ENCODE measurements at places on chromosomes 1 and 21. TPM values are rescaled to one million over a fixed set of nuclear protein-coding genes. Genes with fewer than 3 reads are reported as not detected.

Gene RO60
- 10.6 TPM for polyA plus RNA-seq

Gene CELA2B
- not detected for polyA plus RNA-seq

Gene MPL
- polyA plus RNA-seq = not detected

Gene P3R3URF
- polyA plus RNA-seq = not detected

Gene CLDN8
- polyA plus RNA-seq = not detected

Gene DCST1
- polyA plus RNA-seq = not detected

Gene RNF207
- polyA plus RNA-seq = 25.4 TPM

Gene VASH2
- polyA plus RNA-seq = 0.41 TPM

Gene OR2T35
- polyA plus RNA-seq = not detected

Gene VWA5B1
- not detected for polyA plus RNA-seq

Gene EDN2
- 1.7 TPM for polyA plus RNA-seq

Gene CGN
- 0.36 TPM for polyA plus RNA-seq

Gene ARF1
- 713 TPM for polyA plus RNA-seq

Gene LMX1A
- not detected for polyA plus RNA-seq

DNA sequence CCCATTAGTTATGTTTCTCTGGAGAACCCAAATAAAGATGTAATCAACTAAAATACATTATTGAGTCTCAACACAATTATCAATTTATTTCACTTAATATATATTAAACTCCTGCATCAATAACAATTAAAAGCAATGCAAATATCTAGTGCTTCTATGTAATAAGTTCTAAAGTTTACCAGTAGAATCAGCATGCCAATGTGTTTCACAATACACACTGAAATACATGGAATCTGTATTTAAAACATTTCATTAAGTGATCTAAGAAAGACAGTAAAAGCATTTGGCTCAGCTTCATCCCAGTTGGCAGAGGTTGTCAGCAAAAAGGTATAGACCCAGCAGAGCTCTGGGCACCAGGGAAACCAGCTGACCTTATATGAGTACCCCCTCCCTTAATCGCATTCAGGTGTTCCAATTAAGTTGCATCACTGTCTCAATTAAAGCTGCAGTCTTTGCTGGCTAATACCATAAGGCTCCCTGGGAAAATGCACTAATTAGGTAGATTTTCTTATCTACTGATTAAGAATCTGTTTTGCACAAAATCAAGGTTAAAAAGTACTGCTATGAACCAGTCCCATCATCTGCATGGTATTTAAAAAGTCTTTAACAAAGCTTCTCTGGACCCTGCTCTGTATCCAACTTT lies 63.1 kb downstream of the NIBAN1 start:
- no peak overlapping the region for H3K4me3 ChIP-seq
- peak overlapping the region; percentile 4 for H3K27ac ChIP-seq
- H3K4me1 ChIP-seq = peaks cover 16% of the 10 kb centered on the region
- H3K36me3 ChIP-seq = no peaks in the 10 kb centered on the region

- H3K27me3 ChIP-seq = no peaks in the 10 kb centered on the region
- H3K36me3 ChIP-seq = no peaks in the 10 kb centered on the region
- no peak overlapping the region for H3K4me3 ChIP-seq
Observed at GRCh38 chr1:78318011-78318410, 172.8 kb upstream of the PTGFR start.

DNA sequence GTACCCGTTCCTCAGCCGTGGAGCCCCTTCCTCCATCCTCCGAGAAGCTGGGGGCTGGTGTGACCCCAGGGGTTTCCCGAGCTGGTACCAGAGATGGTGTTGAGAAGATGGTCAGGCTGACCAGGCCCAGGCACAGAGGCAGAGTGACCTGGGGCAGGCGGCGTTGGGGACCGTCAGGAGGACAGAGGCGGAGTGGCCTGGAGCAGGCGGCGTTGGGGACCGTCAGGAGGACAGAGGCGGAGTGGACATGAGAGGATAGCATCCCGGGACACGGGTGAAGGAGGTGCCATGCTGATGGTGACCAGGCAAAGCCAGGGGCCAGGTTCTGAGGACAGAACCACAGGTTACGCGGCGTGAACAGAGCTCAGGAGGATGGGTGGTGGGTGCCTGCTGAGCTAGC lies 75.9 kb upstream of the TTC34 start:
- DNase-seq = no peak
- no peaks in the 10 kb centered on the region for H3K27me3 ChIP-seq
- no peaks in the 10 kb centered on the region for H3K36me3 ChIP-seq
- H3K4me3 ChIP-seq = no peak overlapping the region

- H3K4me3 ChIP-seq = no peak overlapping the region
- DNase-seq = no peak
- no peaks in the 10 kb centered on the region for H3K36me3 ChIP-seq
- no peaks in the 10 kb centered on the region for H3K27me3 ChIP-seq
Observed at GRCh38 chr1:78223417-78224215, 177.8 kb downstream of the GIPC2 start.

- no peaks in the 10 kb centered on the region for H3K36me3 ChIP-seq
- H3K27me3 ChIP-seq = no peaks in the 10 kb centered on the region
- peak overlapping the region; percentile 91 for H3K27ac ChIP-seq
Observed at GRCh38 chr1:50197216-50197615, 88.5 kb downstream of the ELAVL4 start.

DNA sequence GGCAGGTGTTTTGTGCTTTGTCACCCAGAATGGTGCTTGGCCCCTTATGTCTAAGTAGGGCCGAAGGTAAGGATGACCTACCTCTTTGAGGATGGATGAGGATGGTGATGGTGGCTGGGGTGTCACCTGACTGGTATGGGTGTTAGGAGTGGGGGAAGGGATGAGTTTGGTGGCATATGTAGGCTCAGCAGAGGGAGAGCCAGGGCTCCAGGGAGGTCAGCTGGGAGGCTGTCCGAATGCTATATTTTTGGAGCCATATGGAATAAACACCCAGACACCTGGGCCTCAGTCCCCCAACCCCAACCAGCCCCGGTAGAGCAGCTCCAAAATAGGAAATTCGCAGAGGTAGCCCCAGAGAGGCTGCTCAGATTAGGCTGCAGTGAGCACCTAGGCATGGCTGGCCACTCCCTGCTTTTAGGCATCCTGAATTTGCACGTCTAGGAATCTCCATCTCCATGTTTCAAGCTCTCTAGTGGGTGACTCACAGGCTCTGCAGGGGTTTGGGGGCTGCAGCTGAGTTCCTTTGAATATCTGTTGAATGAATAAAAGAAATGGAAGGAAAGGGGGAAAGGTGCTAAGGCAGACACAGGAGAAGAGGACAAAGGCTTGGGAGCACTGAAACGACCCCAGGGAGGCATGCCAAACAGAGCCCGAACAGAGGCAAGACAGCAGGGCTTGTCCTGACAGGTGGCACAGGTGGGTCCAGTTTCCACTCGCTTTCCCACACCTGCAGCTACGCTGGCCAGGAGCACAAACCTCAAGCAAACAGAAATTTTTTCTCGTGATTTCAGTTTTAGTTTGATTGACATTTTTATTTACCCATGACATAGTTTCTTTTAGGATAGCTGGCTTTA lies 135.3 kb upstream of the EDN2 start:
- no peak overlapping the region for H3K27ac ChIP-seq
- no peak overlapping the region for H3K4me3 ChIP-seq
- DNase-seq = no peak
- peaks cover 13% of the 10 kb centered on the region for H3K4me1 ChIP-seq

- DNase-seq = no peak
- no peak overlapping the region for H3K4me3 ChIP-seq
- H3K27ac ChIP-seq = no peak overlapping the region
- H3K36me3 ChIP-seq = no peaks in the 10 kb centered on the region
- peaks cover 6% of the 10 kb centered on the region for H3K4me1 ChIP-seq
- H3K27me3 ChIP-seq = no peaks in the 10 kb centered on the region
Observed at GRCh38 chr1:21297975-21298374, 7.7 kb upstream of the ECE1 start.

GRCh38 chr1:12314333-12314903 lies 84.6 kb downstream of the VPS13D start:
- no peaks in the 10 kb centered on the region for H3K27me3 ChIP-seq
- H3K4me3 ChIP-seq = no peak overlapping the region
- no peaks in the 10 kb centered on the region for H3K4me1 ChIP-seq

GRCh38 chr1:160768295-160768657 lies 27.7 kb upstream of the LY9 start:
- H3K27me3 ChIP-seq = peaks cover 16% of the 10 kb centered on the region
- H3K4me1 ChIP-seq = no peaks in the 10 kb centered on the region
- no peaks in the 10 kb centered on the region for H3K36me3 ChIP-seq
- H3K27ac ChIP-seq = no peak overlapping the region
- no peak for DNase-seq

GRCh38 chr1:25958465-25958864 lies 39.4 kb downstream of the PAFAH2 start:
- no peaks in the 10 kb centered on the region for H3K4me1 ChIP-seq
- peaks cover 11% of the 10 kb centered on the region for H3K36me3 ChIP-seq
- DNase-seq = no peak
- no peaks in the 10 kb centered on the region for H3K27me3 ChIP-seq
- peak overlapping the region; percentile 50 for H3K27ac ChIP-seq

DNA sequence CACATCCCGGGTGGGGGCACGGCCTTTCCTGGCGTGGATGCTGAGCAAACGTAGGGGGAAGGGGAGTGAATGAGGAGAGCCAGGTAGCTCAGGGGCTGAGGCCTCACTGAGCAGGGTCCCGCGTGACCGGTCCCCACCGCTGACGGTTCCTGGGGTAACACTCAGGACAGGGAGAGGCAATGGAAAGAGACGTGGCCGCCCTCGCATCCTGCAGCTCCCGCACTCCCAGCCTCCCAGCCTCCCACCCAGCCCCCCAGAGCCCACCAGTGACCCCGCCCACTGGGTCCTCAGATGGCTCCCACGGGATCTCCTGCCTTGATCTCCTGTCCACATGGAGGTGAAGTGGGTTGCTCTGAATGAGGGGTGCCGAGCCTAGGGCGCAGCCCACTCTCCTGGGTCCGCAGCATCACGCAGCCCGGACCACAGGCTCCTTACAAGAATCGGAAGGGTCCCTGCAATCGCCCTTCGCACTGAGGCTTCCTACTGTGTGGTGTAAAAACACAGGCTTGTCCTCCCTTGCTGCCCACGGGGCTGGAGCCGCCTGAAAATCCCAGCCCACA lies 2.4 kb downstream of the TSPEAR start:
- H3K36me3 ChIP-seq = no peaks in the 10 kb centered on the region
- H3K27ac ChIP-seq = no peak overlapping the region
- DNase-seq = peak; percentile 25
- H3K27me3 ChIP-seq = peaks cover 81% of the 10 kb centered on the region

- H3K36me3 ChIP-seq = no peaks in the 10 kb centered on the region
- H3K27me3 ChIP-seq = no peaks in the 10 kb centered on the region
- DNase-seq = no peak
- H3K27ac ChIP-seq = no peak overlapping the region
Observed at GRCh38 chr1:114021665-114022099, 42.4 kb downstream of the OLFML3 start.

GRCh38 chr1:67031121-67031858 lies 22.7 kb downstream of the SLC35D1 start:
- no peaks in the 10 kb centered on the region for H3K27me3 ChIP-seq
- no peak overlapping the region for H3K27ac ChIP-seq
- DNase-seq = no peak
- no peak overlapping the region for H3K4me3 ChIP-seq
- peaks cover 28% of the 10 kb centered on the region for H3K36me3 ChIP-seq

GRCh38 chr1:204259782-204260181 lies 46.0 kb upstream of the GOLT1A start:
- H3K4me3 ChIP-seq = no peak overlapping the region
- peak overlapping the region; percentile 48 for H3K27ac ChIP-seq
- H3K4me1 ChIP-seq = peaks cover 44% of the 10 kb centered on the region
- no peak for DNase-seq
- H3K27me3 ChIP-seq = no peaks in the 10 kb centered on the region

DNA sequence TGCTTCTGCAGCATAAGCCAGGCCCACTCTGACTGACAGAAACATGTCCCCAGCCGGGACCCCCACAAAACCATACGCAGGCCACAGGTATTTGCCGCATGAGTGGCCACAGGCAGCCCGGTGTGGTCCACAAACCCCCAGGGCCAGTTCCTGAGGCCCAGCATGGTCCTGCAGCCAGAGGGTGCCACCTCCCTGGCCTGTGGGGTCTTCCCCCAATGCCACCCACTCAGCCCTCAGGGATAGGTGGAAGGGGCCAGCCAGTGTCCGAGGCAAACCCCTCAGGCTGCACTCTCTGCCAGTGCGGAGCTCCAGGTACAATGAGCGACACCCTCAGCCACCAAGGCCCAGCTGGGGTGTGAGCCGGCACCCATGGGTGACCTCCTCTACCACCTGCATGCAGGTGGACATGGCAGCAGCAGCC lies 43.5 kb downstream of the UBE2G2 start:
- H3K4me3 ChIP-seq = no peak overlapping the region
- H3K36me3 ChIP-seq = no peaks in the 10 kb centered on the region
- H3K27ac ChIP-seq = no peak overlapping the region
- no peak for DNase-seq

DNA sequence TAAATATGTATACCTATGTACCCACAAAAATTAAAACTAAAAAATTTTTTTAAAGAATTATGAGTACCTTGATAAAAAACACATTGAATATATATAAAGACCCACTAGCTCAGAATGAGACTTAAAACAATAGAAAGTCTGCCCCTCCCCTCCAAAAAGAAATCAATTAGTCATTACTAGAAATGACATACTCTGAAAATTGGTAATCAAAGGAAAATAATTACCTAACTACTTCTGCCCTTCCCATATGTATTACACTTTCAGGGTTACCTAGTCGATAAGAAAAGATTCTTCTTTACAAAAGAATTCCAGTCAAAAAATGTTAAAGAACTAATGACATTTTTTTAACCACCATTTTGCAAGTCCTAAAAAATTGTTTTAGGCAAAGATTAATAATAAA lies 34.7 kb downstream of the VAV3 start:
- H3K27me3 ChIP-seq = no peaks in the 10 kb centered on the region
- DNase-seq = no peak
- H3K36me3 ChIP-seq = no peaks in the 10 kb centered on the region
- H3K27ac ChIP-seq = no peak overlapping the region

GRCh38 chr1:107704911-107705310 lies 260.1 kb downstream of the VAV3 start:
- no peaks in the 10 kb centered on the region for H3K4me1 ChIP-seq
- no peak overlapping the region for H3K4me3 ChIP-seq
- H3K27ac ChIP-seq = no peak overlapping the region
- H3K27me3 ChIP-seq = no peaks in the 10 kb centered on the region

DNA sequence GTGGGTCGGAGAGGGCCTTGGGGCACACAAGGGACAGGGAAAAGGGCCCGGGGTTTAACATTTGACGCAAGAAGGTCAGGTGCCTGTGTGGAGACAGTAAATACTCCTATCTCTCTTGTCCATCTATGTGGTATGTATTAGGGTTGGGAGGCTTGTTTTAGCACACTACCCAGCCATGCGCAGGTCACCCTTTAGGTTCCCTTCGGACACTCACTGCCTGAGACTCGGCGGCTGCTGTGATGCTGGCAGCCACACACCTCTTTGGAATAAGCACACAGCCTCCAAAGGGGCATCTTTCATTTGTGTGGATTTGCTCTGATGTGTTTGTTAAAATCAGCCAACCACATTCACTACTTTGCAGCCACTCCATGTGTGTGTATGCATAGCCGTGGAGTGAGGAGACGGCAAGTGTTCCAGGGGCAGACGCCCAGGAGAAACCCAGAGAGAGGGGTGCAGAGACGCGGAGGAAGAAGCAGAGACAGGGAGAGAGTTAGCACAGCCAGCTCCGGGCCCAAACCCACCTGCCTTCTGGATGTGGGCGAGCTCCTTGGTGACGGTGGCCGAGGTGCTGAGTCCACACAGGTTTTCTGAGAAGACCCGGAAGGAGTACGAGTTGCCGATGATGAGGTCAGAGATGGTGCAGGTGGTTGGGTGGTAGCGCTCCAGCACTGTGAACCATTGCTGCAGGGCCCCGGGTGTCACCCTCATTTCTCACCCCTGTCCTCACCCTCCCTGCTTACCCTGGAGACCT lies 5.7 kb downstream of the MYBPH start:
- H3K27ac ChIP-seq = no peak overlapping the region
- H3K4me3 ChIP-seq = no peak overlapping the region
- H3K4me1 ChIP-seq = no peaks in the 10 kb centered on the region
